Left ventricle myocardium inferior (tissue), 1 donor: ENCODE measurements at places on chromosomes 13 and 19. TPM values are rescaled to one million over a fixed set of nuclear protein-coding genes. Genes with fewer than 3 reads are reported as not detected.

The PCDH20 gene
- 0.30 TPM for total RNA-seq

The DLL3 gene
- total RNA-seq = not detected

The ARHGAP35 gene
- total RNA-seq = 75.4 TPM

The CFAP97D2 gene
- not detected for total RNA-seq

The IGFL4 gene
- not detected for total RNA-seq

The SHISA7 gene
- total RNA-seq = not detected

The SLC5A5 gene
- not detected for total RNA-seq

The KCNJ14 gene
- 0.27 TPM for total RNA-seq

The SERP2 gene
- 13.0 TPM for total RNA-seq

The CEACAM8 gene
- not detected for total RNA-seq

The KLC3 gene
- not detected for total RNA-seq

The ILF3 gene
- total RNA-seq = 106 TPM

The LILRB5 gene
- 5.7 TPM for total RNA-seq

The MCEMP1 gene
- 0.60 TPM for total RNA-seq

The CGB8 gene
- not detected for total RNA-seq

The EBPL gene
- total RNA-seq = 6.0 TPM

The IZUMO2 gene
- not detected for total RNA-seq

GRCh38 chr19:13082192-13083007 lies 20.3 kb downstream of the LYL1 start:
- H3K4me3 ChIP-seq = no peak overlapping the region
- H3K4me1 ChIP-seq = peaks cover 81% of the 10 kb centered on the region
- H3K27me3 ChIP-seq = no peaks in the 10 kb centered on the region
- H3K27ac ChIP-seq = peak overlapping the region; percentile 66
- peaks cover 20% of the 10 kb centered on the region for H3K36me3 ChIP-seq

DNA sequence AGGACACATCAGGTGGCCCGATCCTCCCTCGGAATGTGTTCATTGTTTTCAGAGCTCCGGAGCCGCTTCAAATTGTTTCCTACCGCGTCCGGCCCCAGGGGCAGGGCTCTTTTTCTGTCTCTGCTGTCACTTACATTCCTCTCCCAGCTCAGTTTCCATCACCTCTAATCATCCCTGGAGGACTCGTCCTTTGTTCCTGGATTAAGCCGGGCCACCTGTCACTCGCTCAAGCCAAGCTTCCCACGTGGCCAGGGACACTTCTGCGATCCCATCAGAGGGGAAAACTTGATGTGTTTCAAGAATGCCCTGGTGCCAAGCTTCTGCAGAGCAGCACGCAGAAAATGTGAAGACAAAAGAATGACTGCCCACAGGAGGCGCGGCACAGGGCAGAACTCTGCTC lies 13.5 kb downstream of the IL17D start:
- peaks cover 39% of the 10 kb centered on the region for H3K4me1 ChIP-seq
- no peak overlapping the region for H3K4me3 ChIP-seq
- H3K36me3 ChIP-seq = no peaks in the 10 kb centered on the region
- H3K27me3 ChIP-seq = peaks cover 23% of the 10 kb centered on the region
- DNase-seq = no peak

DNA sequence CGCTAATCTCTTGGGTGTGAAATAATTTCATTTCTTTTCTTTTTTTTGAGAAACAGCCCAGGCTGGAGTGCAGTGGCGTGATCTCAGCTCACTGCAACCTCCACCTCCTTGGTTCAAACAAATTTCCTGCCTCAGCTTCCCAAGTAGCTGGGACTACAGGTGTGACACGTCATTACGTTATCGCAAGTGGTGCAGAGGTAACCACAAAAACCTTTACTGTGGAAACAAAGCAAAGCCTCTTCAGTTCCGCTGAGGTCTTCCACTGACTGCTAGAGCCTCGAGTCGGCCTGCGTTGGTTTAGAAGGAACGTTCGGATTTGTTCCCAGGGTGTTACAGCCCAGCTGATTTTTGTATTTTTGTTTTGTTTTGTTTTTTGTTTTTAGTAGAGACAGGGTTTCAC lies 2.0 kb upstream of the ZNF784 start:
- H3K36me3 ChIP-seq = peaks cover 10% of the 10 kb centered on the region
- peaks cover 20% of the 10 kb centered on the region for H3K4me1 ChIP-seq
- H3K27ac ChIP-seq = no peak overlapping the region
- no peaks in the 10 kb centered on the region for H3K27me3 ChIP-seq

GRCh38 chr13:51025245-51025905 lies 85.7 kb downstream of the C13orf42 start:
- no peaks in the 10 kb centered on the region for H3K4me1 ChIP-seq
- no peaks in the 10 kb centered on the region for H3K36me3 ChIP-seq
- no peak for DNase-seq
- H3K4me3 ChIP-seq = no peak overlapping the region
- peaks cover 7% of the 10 kb centered on the region for H3K27me3 ChIP-seq
- no peak overlapping the region for H3K27ac ChIP-seq

- no peaks in the 10 kb centered on the region for H3K36me3 ChIP-seq
- no peaks in the 10 kb centered on the region for H3K27me3 ChIP-seq
- DNase-seq = no peak
- H3K4me1 ChIP-seq = peaks cover 53% of the 10 kb centered on the region
Observed at GRCh38 chr13:32472194-32472621, 44.3 kb upstream of the N4BP2L1 start.

DNA sequence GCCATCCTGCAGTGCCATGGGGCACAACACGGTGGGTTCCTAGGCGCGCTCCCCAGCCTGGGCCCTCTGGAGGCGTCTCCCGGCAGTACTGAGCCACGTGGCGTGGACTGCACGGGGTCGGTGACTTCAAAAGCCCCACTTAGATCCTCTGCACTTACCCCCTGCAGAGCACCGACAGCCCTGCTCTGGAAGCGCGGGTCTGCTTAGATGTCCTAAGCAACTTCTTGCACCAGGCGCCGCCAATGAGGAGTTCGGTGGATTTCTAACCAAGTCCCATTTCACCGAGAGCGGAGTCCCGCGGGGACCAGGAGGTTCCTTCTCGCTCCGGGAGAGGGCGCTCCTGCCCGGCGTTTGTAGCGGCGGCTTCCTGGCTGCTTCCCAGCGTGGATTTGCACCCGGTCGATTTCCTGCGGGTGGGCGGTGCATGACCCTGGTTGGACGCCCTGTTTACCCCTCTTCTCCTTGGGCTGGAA lies 25.2 kb upstream of the ZNF845 start:
- H3K4me1 ChIP-seq = no peaks in the 10 kb centered on the region
- peaks cover 93% of the 10 kb centered on the region for H3K27me3 ChIP-seq
- peak overlapping the region; percentile 10 for H3K4me3 ChIP-seq
- H3K27ac ChIP-seq = no peak overlapping the region

- no peak overlapping the region for H3K4me3 ChIP-seq
- peaks cover 18% of the 10 kb centered on the region for H3K4me1 ChIP-seq
- DNase-seq = no peak
- no peak overlapping the region for H3K27ac ChIP-seq
- no peaks in the 10 kb centered on the region for H3K27me3 ChIP-seq
Observed at GRCh38 chr13:30810801-30811200, 75.5 kb downstream of the ALOX5AP start.

- no peak overlapping the region for H3K27ac ChIP-seq
- no peak overlapping the region for H3K4me3 ChIP-seq
- no peaks in the 10 kb centered on the region for H3K4me1 ChIP-seq
- H3K27me3 ChIP-seq = peaks cover 65% of the 10 kb centered on the region
Observed at GRCh38 chr13:111431206-111431605, 110.8 kb downstream of the TEX29 start.

DNA sequence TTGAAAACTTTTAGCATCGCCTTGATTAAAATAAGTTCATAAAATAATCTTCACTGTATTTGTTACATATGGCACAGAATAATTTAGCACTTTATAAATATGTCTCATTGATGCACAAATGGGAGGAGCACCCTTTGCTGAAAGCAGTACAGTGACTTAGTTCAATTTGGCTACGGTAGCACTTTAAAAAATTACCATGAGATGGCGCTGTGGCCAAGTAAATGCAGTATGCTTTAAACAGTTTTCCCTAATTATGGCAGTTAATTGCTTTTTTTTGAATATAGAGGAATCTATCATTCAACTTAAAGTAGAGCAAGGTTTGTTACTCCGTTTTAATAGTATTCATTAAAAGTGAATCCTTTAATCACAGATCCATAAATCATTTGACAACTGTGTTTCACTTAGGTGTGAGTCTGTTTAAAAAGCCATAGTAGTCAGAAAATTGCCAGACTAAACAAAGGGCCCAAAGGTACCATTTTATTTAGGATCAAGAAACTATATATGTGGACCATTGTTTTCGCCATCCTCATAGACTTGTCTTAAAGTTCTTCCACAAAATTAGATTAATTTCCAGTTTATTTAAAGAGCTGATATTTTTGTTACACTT lies 34.7 kb upstream of the ESD start:
- no peaks in the 10 kb centered on the region for H3K27me3 ChIP-seq
- no peak overlapping the region for H3K4me3 ChIP-seq
- H3K27ac ChIP-seq = no peak overlapping the region
- no peaks in the 10 kb centered on the region for H3K36me3 ChIP-seq
- H3K4me1 ChIP-seq = no peaks in the 10 kb centered on the region

GRCh38 chr13:110261166-110262081 lies 45.5 kb downstream of the COL4A1 start:
- no peak overlapping the region for H3K4me3 ChIP-seq
- no peaks in the 10 kb centered on the region for H3K36me3 ChIP-seq
- DNase-seq = no peak
- peaks cover 90% of the 10 kb centered on the region for H3K4me1 ChIP-seq

GRCh38 chr19:19552798-19553197 lies 14.7 kb downstream of the CILP2 start:
- no peak for DNase-seq
- H3K27me3 ChIP-seq = peaks cover 38% of the 10 kb centered on the region
- no peak overlapping the region for H3K27ac ChIP-seq
- no peak overlapping the region for H3K4me3 ChIP-seq

DNA sequence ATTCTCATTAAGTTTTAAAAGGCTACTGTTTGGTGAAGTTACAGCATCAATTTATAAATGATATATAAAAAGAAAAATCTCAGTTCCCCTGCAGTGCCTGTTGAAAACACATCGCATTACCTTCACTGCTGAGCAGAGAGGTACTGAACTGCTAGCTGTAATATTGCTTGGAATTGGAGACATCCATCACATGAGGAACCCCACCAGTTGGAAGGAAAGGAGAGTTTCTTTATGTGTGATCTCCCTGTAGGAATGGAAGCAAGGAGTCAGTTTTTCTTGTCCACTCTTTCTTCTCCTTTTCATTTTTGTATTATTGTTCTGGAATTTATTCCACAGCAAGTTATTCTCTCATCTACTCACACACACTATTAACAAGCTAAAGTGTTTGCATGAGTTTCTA lies 1586.0 kb upstream of the PRR20A start:
- no peak overlapping the region for H3K4me3 ChIP-seq
- H3K36me3 ChIP-seq = no peaks in the 10 kb centered on the region
- H3K27me3 ChIP-seq = no peaks in the 10 kb centered on the region
- H3K4me1 ChIP-seq = no peaks in the 10 kb centered on the region
- no peak for DNase-seq

DNA sequence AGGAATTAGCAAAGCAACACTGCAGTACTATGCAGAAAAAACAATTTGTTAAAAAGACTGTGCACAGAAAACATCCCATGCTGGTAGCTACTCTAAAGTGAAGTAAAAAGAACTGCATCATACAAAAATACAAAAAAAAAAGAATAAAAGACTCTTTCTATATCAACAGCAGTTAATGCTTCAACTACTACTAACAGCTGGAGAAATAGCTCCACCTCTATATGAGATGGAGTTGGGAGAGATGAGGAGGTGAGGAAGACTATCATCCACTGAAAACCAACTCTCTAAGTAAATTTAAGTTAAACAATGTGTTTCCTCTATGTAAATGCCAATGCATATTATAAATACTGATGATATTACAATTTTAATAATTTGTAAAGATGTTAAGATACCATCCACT lies 1.8 kb downstream of the ZC3H13 start:
- no peaks in the 10 kb centered on the region for H3K36me3 ChIP-seq
- H3K4me3 ChIP-seq = peak overlapping the region; percentile 85
- H3K27me3 ChIP-seq = no peaks in the 10 kb centered on the region
- no peak overlapping the region for H3K27ac ChIP-seq

DNA sequence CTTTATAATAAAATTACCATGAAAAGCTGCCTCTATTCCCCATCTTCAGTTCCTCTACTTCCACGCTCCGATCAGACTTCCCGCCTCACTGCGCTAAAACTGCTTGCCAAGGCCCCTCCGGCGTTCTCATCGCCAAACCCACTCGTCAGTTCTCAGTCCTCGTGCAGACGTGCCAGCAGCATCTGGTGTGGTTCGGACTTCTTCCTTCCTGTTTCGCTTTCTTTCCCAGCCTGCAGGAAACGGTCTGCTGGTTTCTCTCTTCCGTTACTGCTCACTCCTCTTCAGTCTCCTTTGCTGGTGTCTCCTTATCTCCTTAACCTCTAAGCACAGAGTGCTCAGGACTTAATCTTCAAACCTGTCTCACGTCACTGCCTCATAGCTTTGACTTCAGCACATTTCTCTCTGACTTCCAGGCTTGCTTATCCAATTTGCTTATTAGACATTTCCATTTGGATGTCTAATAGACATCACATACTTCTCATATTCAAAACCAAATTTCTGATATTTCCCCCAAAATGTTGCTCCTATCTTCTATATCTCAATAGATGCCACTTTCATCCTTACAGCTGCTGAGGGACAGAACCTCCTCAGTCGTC lies 40.3 kb downstream of the RCBTB2 start:
- H3K27me3 ChIP-seq = no peaks in the 10 kb centered on the region
- peak overlapping the region; percentile 81 for H3K27ac ChIP-seq
- H3K4me3 ChIP-seq = peak overlapping the region; percentile 51
- peaks cover 39% of the 10 kb centered on the region for H3K4me1 ChIP-seq

GRCh38 chr13:93296584-93296983 lies 70.0 kb downstream of the GPC6 start:
- no peak overlapping the region for H3K4me3 ChIP-seq
- DNase-seq = no peak
- H3K4me1 ChIP-seq = no peaks in the 10 kb centered on the region
- H3K27me3 ChIP-seq = no peaks in the 10 kb centered on the region
- no peak overlapping the region for H3K27ac ChIP-seq

- peak; percentile 23 for DNase-seq
- H3K27me3 ChIP-seq = peaks cover 12% of the 10 kb centered on the region
- H3K4me3 ChIP-seq = no peak overlapping the region
- H3K27ac ChIP-seq = no peak overlapping the region
Observed at GRCh38 chr19:42606660-42607351, 12.1 kb upstream of the CEACAM8 start.

- H3K4me1 ChIP-seq = no peaks in the 10 kb centered on the region
- no peak overlapping the region for H3K4me3 ChIP-seq
- no peak overlapping the region for H3K27ac ChIP-seq
- no peaks in the 10 kb centered on the region for H3K36me3 ChIP-seq
- DNase-seq = no peak
- H3K27me3 ChIP-seq = peaks cover 31% of the 10 kb centered on the region
Observed at GRCh38 chr19:39038098-39038497, 5.7 kb upstream of the FBXO27 start.

- no peaks in the 10 kb centered on the region for H3K4me1 ChIP-seq
- no peaks in the 10 kb centered on the region for H3K27me3 ChIP-seq
- no peak for DNase-seq
- no peak overlapping the region for H3K4me3 ChIP-seq
Observed at GRCh38 chr19:16233836-16234551, 36.3 kb downstream of the AP1M1 start.
